Stimulated activated CD8-positive, alpha-beta memory T cell treated with anti-CD3 and anti-CD28 coated beads, Interleukin-12 subunit alpha, Interleukin-12 subunit beta, amount 100 ng/mL, for 1 hour (primary cell): ENCODE measurements at places on chromosomes 3 and 15.

GRCh38 chr3:158107605-158108444, 1.6 kb upstream of the SHOX2 start:
- no peak for DNase-seq

DNA sequence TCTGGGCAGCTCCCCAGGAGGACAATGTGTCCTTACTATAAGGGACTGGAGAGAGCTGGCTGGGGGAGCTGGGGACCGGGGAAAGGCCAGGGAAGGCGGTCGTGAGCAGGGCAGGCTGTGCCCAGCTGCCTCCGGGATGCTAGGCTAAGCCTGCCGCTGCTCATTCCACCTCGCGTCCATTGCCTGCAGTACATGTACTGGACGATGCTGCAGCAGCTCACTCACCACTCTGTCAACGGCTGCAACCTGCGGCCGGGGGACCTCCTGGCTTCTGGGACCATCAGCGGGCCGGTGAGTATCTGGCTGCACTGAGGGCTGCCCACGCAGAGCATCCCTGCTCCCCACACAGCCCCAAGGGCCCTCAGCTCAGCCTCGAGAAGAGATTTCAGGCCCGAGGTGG, 27.1 kb downstream of the FAH start:
- no peak for DNase-seq

- no peak for DNase-seq
These were observed 5.5 kb upstream of the HYKK start for GRCh38 chr15:78501857-78502256.

DNA sequence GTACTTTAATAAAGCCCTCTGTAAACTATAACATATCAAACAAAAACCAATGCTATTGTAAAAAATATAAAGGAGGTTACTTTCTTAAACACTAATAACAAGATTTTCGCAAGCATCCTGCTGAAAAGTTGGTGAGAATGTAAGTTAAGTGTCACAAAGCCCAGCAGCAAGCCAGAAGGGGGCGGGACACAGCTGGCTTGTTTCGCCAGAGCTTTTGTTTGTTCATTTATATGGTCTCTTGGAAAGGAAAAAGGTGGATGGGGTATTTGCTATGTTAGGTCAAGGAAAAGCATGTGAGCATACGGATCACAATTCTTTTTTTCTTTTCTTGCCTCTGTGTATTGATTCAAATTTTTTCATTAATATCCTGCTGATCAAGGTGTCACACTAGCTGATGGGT, 59.9 kb downstream of the HACD2 start:
- DNase-seq = no peak

DNA sequence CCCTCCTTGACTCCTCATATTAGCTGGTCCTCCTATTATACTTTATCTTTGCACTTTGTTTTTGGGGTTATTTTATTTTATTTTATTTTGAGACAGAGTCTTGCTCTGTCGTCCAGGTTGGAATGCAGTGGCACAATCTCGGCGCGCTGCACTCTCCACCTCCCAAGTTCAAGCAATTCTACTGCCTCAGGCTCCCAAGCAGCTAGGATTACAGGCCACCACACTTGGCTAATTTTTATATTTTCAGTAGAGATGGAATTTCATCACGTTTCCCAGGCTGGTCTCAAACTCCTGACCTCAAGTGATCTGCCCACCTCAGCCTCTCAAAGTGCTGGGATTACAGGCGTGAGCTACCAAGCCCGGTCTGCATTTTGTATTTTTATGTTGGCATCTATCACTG, 126.7 kb downstream of the FOXB1 start:
- DNase-seq = no peak

- no peak for DNase-seq
These were observed 12.4 kb upstream of the NFKBIZ start for GRCh38 chr3:101836652-101837598.

- no peak for DNase-seq
These were observed 52.7 kb downstream of the RAD54L2 start for GRCh38 chr3:51591231-51591630.

DNA sequence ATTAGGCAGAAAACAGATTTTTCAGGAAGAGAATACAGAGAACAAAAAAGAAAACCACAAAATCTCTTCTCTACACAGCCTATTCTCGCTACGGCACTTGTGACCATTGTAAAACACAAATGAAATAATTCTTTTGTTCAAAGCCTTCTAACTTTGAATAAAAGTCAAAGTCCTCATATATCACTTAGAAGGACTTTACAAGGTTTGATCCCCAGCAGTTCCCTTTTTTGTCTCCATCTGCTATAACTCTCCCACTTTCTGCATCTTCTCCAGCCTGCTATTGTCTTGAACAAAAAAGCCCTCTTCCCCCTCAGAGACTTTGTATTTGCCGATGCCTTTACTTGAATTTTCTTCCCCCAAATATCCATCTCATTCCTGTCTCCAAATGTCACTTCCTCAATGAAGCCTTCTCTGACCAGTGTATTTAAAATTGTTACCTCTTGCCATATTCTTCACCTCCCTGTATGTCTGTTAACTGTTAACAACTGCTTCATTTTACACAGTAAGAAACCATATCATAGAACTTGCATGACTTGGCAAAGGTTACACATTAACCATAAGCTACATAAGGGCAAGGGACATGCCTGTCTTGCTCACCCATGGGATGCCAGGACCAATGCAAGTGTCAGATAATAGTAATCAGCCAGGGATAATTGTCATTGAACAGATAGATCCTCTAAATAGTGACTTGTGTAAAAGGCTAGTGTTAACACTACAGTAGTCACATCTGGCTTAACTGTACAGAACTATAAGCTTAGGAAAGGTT, 122.4 kb downstream of the CBLB start:
- no peak for DNase-seq

- no peak for DNase-seq
These were observed 3.0 kb upstream of the RHO start for GRCh38 chr3:129525341-129525968.

DNA sequence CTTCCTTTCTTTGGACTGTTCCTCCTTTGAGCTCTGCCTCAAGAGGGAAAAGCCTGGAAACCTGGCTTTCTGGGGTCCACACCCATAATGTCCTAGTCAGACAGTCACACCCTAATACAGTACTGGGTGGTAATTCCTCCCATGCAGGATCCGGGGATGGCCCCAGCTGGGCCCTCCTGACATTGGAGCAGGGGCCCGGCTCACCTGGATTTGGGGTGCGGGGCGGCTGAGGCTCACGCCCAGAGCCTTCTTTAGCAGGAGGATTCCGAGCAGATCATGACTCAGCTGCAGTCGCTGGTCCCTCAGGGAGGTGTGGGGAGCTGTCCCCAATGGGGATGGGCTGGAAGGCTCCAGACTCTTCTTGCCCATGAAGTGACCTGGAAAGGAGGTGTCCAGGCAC, 1.0 kb downstream of the NMB start:
- no peak for DNase-seq

- no peak for DNase-seq
These were observed 10.6 kb downstream of the SETMAR start for GRCh38 chr3:4313606-4314293.

- DNase-seq = no peak
These were observed 82.2 kb downstream of the RBMS3 start for GRCh38 chr3:29363110-29363509.
